Activated CD4-positive, alpha-beta T cell treated with anti-CD3 and anti-CD28 coated beads, Interleukin-2, amount 50 U/mL, for 48 hours (primary cell): ENCODE measurements at places on chromosomes 5 and 9.

GRCh38 chr5:11038772-11039171, 277.7 kb upstream of the DAP start:
- no peak for DNase-seq

DNA sequence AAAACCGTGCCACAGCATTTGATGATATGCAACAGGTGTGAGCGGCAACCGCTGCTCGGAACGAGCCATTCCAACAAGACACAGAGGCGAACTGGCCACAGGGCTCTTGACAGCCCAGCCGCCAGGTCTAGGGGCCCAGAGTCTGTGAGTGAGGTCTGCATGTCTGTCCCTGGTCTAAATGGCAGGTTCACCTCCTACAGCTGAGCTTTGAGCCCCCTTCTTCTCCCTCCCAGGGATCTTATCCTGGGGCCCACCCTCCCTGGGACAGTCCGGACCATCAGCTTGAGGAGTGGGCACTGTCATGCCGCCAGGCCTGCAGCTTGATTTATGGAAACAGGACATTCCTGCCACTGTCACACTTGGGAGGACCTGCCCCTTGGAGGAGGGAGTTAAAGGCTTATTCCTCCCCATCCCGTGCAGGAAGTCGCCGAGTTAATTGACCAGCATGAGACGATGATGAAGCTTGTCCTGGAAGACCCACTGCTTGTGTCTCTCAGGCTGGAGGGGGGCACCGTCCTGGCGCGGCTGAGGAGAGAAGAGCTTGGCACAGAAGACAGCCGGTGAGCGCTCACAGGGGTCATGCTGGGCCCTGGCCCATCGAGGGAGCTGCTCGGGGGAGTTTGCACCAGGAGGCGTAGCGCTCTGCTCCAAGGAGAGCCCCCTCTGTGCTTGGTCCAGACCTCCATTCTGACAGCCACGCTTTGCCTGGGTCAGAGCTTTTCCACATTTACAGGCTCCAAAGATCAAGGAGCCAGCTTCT, 35.5 kb upstream of the LRRC14B start:
- DNase-seq: no peak

GRCh38 chr5:34657274-34657921, 1.3 kb downstream of the RAI14 start:
- peak; percentile 3 for DNase-seq

DNA sequence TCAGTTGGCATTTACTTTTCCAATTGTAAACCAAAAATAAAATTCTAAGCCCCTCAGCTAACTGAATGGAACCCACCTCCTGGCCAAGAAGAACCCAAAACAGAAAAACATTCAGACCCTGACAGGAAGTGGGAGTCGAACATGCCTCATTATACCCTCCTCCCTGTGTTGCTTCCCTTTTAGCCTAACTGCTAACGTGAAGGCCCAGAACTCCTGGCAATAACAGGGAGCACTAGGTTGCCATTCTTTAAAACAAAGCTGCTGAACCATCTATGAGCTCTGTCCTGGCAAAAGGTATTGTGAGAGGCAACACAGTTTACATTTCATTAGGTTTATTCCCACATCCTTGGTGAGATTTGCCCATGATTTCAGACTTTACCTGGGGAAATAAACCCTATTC, 481.4 kb downstream of the CHSY3 start:
- no peak for DNase-seq

DNA sequence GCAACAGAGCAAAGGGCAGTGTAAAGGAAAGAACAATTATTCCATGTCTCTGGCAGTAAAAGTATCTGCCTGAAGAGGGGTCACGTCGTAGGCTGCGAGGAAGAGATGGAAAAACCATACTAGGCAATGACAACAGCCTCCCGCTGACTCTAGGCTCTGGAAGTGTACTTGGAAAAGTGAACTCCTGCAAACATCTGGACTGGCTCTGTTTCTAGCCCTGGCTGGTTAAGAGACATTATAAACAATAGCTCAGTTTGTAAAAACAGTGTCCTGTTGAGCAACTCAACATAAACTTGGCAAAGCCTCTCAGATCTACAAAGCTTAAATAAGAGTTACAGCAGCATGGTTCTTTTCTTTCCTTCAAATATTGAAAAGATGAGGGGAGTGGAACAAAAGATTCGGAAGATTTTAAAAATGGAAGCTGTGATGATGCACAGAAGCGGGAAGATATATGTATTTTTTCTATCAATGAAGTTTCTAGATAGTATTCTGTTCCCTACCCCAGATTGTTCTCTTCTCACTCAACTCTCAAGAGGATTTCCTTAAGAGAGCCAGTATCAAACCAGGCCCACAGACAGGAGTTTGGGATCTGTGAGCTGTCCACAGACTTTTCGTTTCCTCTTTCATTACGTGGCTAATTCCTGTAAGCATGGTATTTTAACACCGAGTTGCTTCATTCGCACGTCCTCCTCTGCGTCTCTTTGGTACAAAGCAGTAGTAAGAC, 79.4 kb downstream of the SPTLC1 start:
- DNase-seq: no peak

DNA sequence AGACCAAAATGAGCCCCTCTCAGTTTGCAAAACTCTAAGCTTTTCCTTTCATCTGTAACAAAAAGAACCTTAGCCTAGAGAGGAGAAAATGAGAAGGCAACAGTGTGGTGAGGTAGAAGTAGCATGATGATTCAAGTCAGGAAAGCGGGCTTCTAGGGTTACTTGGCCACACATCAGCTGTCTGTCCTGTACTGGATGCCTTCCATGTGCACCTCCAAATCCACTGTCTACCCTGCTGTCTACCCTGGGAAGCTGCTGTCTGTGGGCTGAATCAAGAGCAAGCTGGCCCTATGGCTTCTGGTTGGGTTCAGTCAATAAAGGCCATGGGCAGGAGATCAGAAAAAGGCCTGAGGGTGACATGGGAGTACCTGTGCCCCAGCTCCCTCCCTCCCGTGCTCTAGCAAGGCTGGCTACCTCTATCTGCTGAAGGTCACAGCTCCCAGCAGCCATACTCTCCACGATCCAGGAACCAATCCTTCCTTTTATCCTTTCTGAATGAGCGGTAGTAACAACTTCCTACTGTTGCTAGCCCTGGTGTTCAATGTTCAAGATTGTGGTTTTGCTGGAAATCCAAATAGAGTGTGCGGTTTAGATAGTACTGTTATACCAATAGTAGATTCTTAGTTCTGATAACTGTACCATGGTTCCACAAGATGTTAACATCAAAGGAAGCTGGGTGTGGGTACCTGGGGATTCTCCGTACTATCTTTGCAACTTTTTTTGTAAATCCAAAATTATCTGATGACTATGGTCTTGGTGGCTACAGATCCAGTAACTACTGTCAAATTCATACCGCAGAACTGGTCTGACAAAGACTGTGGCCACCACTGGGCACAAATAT, 191.0 kb downstream of the ESM1 start:
- DNase-seq: peak; percentile 11

DNA sequence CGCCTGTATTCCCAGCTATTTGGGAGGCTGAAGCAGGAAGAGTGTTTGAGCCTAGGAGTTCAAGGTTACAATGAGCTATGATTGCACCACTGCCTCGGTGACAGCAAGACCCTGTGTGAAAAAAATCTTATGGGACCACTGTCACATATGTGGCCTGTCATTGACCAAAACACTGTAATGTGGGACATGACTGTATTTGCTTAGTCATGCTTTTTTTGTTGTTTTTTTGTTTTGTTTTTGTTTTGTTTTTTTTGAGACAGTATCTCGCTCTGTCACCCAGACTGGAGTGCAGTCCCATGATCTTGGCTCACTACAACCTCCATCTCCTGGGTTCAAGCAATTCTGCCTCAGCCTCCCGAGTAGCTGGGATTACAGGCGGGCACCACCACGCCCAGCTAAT, 13.5 kb downstream of the POLR1E start:
- DNase-seq: no peak

GRCh38 chr5:66769030-66769733, 173.0 kb downstream of the MAST4 start:
- no peak for DNase-seq
